Choroid plexus epithelial cell (primary cell): ENCODE measurements at places on chromosomes 16 and 17.

GRCh38 chr17:43020789-43021740 lies 1.1 kb downstream of the VAT1 start:
- peak; percentile 70 for DNase-seq

DNA sequence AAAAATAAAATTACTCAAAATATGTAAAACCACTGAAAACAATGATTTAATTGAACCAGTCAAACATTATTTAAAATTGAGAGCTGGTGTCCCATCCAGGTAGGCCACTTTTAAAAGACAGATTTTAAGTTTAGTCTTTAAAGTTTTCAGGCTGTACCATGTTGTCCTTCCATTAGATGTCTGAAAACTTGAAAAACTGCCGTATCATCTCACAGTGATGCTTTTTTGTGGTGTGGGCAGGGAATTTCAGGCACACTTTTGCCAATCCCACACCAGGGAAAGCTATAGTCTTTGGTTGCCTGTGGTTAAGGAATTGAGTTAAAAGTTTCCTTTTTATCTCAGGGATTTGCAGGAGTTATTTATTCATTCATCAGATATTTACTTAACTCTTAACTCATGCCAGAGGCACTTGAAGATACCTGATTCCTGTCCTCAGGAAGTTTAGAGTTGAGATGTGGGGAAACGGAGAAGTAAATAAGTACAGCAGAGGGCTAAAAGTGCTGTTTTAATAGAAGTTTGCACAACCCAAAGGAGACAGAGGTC lies 3.2 kb downstream of the SNTB2 start:
- DNase-seq, result no peak

GRCh38 chr17:82879241-82879640 lies 39.4 kb upstream of the ZNF750 start:
- DNase-seq, result no peak

DNA sequence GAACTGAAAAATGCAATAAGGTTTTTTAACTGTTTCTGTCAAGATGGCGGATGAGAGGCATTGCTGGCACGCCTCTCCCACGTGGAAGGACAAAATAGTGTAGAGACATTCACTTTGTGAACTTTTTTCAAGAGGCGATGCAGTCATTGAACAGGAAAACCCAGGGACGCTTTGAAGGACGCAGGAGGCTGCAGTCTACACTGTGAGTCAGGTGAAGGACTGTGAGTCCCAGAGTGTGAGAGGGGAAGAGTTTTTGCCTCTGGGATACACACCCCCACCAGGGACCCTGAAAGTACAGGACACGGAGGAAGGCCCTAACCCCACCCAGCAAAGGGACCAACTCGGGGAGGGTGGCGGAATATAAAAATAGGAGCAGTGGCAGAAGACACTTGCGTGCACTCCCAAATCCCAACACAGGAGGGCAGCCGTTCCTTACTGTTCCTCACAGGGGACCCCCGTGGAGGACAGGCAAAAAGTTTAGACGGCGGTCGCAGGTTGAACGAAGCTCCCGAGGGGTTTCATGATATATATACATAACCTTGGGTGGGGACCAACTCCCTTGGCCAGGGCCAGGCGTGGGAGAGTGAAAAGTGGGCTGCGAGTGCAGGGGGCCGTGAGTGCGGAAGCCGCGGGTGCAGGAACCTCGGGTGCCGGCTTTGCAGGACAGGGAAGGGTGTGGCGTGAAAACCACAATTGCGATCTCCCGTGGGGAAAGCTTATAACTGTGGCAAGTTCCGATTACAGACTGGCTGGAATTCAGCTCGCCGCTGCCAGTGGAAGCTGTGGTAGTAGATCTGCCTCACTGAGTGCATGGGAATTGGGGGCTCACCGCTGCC lies 82.0 kb upstream of the ALOX12 start:
- DNase-seq, result peak; percentile 75

DNA sequence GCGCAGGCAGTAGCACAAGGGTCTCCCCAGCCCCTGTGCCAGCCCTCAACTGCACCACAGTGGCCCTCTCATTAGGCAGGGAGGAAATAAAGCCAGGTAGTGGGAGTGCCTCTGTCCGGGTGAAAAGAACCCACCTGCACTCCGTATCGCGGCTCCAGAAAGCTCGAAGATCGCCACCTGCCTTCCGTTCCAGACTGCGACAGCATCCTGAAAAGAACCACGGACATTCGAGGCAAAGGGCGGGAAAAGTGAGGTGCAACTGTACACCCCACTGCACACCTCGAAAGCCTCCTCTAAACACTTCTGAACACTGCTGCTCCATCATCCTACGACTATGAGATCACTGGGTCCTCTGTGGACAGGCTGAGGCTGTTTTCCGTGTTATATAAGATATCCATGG lies 28.7 kb downstream of the IFT140 start:
- DNase-seq, result no peak

DNA sequence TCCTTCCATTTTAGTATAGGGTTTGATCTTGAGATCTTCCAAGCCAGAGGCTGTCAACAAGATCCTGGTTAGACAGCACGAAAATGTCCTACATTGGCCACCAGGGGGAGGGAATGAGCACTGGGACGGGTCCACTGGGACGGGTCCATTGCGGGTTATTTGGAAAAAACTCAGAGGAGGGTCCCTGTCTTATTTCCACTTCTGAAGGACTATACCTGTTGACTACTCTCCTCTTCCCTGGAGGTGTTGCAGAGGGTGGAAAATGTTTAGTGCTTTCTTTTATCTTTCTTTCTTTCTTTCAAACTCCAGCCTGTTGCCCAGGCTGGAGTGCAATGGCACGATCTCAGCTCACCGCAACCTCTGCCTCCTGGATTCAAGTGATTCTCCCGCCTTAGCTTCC lies 2.5 kb downstream of the TTLL6 start:
- peak; percentile 68 for DNase-seq

DNA sequence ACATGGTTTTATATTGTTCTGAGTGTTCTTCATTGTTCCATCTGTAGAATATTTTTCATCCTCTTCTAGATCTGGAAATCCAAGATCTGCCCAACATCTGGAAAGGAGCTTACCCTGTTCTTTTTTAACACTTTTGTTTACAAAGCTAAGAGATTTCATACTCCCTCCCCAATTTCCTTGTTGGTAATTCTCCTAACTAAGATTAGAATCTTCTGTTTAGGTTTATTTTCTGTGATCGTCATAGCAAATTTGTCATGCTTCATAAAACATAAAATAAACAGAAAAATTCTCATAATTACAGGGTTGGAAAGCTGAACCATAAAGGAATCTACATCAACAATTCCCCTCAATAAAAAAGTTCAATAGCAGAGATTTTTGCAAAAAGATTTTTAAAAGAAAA lies 580.3 kb upstream of the CA10 start:
- no peak for DNase-seq

DNA sequence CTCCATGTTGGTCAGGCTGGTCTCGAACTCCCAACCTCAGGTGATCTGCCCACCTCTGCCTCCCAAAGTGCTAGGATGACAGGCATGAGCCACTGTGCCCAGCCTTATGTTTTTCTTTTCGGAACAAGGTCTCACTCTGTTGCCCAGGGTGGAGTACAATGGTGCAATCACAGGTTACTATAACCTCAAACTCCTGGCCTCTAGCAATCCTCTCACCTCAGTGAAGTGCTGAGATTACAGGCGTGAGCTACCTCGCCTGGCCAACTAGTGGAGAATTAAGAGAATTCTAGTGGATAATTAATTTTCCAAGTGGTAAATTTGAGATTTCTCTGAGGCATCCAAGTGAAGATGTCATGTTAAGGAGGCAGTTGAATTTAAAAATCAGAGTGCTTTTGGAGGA lies 2.9 kb upstream of the FBXO47 start:
- DNase-seq, result no peak

DNA sequence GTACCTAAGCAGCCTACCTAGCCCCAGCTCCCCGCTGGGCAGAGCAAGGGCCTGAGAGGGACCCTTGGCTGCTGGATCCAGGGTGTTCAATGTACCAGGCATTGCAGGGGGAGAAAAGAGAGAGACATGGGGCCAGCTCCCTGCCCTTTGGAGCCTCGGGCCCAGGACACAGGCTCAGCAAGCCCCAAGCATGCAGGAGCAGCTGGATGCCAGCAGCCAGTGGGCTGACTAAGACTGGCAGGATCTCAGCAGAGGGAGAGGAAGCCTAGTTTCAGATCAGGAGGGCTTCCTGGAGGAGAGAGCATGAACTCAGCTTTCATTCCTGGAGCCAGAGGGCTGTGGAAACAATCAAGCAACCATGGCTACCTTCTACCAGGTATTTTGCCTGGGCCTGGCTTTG lies 82.0 kb upstream of the NKD1 start:
- no peak for DNase-seq

DNA sequence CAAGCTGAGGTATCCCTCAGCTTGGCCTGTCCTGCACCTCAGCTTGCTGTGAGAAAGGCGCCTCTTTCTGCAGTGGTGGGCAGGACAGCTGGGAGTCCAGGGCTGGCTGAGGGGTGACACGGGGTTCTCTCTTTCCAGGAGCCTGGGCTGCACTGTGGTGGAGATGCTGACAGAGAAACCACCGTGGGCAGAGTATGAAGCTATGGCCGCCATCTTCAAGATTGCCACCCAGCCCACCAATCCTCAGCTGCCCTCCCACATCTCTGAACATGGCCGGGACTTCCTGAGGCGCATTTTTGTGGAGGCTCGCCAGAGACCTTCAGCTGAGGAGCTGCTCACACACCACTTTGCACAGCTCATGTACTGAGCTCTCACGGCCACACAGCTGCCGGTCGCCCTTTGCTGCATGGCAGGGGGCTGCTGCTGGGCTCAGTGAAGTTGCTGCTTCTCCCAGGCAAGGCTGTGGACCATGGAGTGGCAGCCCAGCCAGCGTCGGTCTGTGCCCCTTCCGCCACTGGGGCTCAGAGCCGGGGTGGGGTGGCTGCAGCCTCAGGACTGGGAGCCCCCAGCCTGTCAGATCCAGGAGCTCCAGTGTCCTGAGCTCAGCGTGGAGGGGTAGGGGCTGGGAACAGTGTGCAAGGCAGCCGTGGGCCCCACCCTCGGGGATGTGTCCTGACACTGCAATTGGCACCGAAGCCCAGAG lies 6.4 kb downstream of the LIMD2 start:
- DNase-seq, result no peak

DNA sequence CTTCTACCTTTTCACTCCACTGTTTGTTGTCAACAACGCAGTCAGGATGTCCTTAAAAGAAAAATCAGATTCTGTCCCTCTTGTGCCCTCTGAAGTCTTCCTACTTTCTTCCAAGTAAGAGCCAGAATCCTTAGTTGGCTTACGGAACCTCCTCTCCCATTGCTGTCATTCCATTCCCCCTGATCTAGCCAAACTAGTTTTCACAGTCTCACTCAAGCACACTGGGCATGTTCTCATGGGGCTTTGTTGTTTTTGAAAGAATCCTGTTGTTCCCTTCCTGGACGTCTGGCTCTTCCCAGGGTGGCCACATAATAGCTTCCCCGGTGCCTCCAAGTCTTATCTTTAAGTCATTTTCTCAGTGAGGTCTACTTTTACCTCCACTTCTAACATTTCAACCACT lies 158.6 kb upstream of the ELAC2 start:
- DNase-seq, result no peak

GRCh38 chr17:69962436-69962995 lies 112.5 kb upstream of the KCNJ16 start:
- no peak for DNase-seq

- no peak for DNase-seq
Measured at GRCh38 chr17:80060644-80061043, 24.2 kb downstream of the CCDC40 start.

DNA sequence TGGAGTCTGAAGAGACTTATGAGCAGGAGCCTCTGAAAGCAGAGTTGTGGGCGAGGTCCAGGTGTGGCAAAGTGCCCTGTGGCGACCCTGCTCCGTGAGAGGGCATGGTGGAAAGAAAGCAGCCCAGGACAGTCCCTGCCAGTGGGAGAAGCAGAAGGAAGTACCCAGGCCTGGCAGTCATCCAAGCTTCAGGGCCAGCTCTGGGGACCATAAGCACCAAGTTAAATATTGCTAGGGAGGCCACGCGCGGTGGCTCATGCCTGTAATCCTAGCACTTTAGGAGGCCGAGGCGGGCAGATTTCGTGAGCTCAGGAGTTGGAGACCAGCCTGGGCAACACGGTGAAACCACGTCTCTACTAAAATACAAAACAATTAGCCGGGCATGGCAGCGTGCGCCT lies 4.9 kb upstream of the ASGR1 start:
- no peak for DNase-seq

DNA sequence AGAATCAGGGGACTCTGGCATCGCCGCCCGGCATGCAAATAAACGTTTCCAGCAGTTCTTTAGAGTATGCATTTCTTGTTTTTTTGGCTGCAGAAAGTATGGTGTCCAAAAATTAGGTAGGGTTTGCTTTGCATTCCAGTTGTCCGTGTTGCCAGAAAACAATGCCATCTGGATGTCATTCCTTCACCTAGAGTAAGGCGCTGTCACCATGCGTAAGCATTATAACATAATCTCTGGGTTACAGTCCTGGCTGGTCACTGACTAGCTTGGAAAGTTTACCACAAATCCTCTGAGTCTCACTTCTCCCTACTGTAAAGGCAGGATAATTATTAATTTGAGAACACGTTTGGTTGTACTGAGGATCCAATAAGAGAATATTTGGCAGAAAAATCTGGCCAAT lies 457.7 kb downstream of the XYLT1 start:
- no peak for DNase-seq

GRCh38 chr17:32970281-32970680 lies 21.4 kb upstream of the SPACA3 start:
- DNase-seq, result no peak

GRCh38 chr17:67245694-67246402 lies 852 bp upstream of the HELZ start:
- DNase-seq, result no peak

- DNase-seq, result peak; percentile 46
Measured at GRCh38 chr16:4314532-4315185, 1.2 kb upstream of the GLIS2 start.

GRCh38 chr16:78869492-78869891 lies 731.0 kb downstream of the MAF start:
- no peak for DNase-seq

DNA sequence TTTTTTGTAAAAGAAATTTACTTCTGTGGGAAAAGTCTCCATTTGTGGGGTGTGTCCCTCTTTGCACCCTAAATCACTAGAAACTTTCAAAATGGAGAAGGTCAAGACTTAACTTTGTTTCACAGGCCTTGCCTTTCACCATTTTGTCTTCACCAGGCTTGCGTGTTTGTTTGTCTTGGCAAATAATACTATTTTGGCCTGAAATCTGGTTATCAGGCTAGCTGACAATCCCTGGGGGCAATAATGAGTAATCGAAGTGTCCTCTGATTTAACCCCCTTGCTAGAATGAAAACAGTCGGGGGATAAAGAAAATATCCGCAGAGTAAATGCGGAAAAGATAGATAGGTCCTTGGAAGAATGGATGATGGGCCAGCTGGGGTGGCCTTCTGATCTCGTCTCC lies 34.5 kb downstream of the SLC39A11 start:
- DNase-seq, result peak; percentile 35
